ENCODE measurements at places on chromosomes 5 and 9.

GRCh38 chr5:114055318-114056184 is 306.3 kb upstream of the KCNN2 start:
- peak; percentile 35 for DNase-seq

- peak; percentile 13 for DNase-seq
These were observed 675 bp upstream of the SPAAR start for GRCh38 chr9:35908504-35909125.

- DNase-seq: peak; percentile 54
These were observed 277.2 kb upstream of the CDH9 start for GRCh38 chr5:27315363-27316270.

- DNase-seq: peak; percentile 85
These were observed 31.1 kb upstream of the BNC2 start for GRCh38 chr9:16901590-16901989.

DNA sequence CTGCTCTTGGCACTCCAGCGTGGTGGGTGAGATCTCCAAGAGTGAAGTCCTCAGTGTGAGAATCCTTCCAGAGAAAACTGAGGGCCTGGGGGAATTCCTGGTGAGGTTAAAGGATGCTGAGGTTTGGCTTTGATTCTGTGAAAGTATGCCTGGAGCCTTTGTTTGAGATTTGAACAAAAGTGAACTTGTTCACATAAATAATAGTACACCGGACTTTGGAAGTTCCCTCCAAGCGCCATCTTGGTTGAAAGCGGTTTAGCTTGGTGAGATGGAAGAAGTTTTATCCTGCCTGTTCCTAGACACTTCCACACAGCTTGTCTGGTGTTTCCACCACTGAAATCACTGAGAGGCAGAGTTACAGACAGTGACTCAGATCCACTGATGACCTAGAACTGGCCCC is 286.4 kb downstream of the NTRK2 start:
- DNase-seq: peak; percentile 11

GRCh38 chr5:116923344-116923743 is 348.7 kb upstream of the SEMA6A start:
- no peak for DNase-seq

- DNase-seq: no peak
These were observed 218.5 kb upstream of the CDH12 start for GRCh38 chr5:23071682-23072081.

GRCh38 chr5:144125163-144125726 is 45.2 kb downstream of the YIPF5 start:
- no peak for DNase-seq

DNA sequence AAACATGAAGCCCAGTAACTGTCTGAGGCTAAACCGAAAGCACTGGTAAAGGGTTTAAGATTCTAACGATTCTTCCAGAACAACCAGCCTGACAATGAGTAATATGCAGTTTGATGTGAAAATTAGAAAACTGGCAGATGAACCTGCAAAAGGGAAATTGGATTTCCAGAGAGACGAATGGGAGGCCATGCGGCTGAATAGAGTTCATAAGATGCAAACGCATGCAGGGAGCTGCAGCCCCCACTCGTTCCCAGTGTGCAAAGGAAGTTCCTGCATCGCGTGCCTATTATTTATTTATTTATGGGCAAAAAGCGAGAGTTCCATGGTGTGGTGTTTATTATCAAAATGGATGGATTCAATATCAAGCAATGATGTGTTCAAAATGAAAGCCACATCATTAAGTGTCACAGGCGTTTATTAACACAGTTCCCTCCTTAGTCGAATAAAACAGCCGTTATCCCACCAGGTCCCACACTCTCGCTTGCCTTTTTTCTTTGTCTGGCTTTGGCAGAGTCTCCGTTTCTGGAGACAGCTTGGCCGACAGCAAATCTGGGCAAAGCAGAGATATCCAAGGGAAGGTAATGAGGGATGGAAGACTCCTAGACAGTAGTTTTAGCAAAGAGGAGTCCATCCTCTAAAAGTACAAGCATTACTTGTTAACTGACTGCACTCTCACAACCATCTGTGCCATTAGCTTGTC is 451.4 kb downstream of the KDM4C start:
- no peak for DNase-seq

GRCh38 chr9:114220061-114220541 is 64.8 kb downstream of the COL27A1 start:
- no peak for DNase-seq

- no peak for DNase-seq
These were observed 92.6 kb upstream of the IRX4 start for GRCh38 chr5:1975406-1975715.

DNA sequence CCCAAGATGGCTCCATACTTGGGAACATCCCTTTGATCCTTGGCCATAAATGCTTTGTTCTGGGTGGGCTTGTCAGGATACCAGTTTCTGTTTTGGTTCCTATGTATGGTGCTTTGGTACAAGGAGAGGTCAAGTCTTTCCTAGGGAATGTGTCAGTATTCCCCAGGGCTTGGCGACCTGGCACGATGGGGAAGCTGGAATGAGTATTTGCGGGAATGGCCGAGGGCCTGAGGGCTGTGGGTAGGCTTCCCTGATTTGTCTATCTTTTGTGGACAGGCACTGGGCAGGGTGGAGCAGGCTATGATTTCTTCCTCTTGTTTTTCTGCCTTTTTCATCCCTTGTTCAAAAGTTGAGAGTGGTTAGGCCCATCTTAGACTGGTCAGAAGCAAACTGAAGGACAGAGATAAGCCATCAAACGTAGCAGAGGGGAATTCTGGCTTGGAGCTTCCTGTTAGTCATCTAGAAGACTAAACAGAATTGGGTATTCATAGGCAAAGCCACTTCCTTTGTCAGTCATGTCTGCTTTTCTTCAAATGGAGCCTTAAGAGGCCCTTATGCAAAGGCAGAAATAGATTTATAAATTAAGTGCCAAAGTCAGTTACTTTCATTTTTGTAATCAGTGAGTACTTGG is 13.7 kb downstream of the DOCK2 start:
- peak; percentile 79 for DNase-seq

GRCh38 chr5:74673011-74673790 is 11.8 kb upstream of the HEXB start:
- DNase-seq: peak; percentile 77

DNA sequence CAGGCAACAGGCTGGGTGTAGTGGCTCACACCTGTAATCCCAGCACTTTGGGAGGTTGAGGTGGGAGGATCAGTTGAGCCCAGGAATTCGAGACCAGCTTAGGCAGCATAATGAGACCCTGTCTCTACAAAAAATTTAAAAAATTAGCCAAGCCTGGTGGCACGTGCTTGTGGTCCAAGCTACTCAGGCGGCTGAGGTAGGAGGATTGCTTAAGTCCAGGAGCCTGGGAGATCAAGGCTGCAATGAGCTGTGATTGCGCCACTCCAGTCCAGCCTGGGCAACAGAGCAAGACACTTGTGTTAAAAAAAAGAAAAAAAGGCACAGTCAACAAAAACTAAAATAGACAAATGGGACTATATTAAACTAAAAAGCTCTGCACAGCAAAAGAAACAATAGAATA is 29.3 kb downstream of the ATP6V0E1 start:
- no peak for DNase-seq

GRCh38 chr5:133756756-133757155 is 144.4 kb upstream of the FSTL4 start:
- no peak for DNase-seq

DNA sequence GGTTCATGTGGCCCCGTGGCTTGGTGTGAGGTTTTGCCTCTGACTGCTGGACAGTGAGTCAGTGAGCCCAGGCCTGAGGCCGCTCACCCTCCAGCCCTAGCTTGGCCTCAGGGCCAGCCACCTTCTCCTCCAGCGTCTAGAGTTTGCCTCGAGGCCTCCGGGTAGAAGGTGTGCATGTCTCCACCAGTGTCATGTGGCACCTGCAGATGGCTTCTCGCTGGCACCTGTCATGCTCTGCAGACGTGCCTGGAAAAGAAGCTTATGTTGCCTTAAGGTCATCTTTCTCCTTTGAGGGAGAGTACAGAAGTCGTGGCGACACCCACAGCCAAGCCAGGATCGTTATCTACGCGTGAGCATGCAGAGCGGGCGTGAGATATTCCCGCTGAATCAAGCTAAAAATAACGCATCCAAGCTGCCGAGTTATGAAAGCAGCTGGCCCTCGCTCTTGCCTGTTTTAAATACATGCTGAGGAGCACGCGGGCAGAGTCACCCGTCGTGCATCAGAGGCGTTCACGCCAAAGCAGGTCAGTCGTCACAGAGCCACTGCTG is 79.7 kb upstream of the FCN2 start:
- DNase-seq: no peak

- DNase-seq: peak; percentile 20
These were observed 1.2 kb downstream of the SLC31A2 start for GRCh38 chr9:113151696-113152630.

GRCh38 chr9:121770415-121771273 is 119.2 kb downstream of the DAB2IP start:
- DNase-seq: peak; percentile 81

DNA sequence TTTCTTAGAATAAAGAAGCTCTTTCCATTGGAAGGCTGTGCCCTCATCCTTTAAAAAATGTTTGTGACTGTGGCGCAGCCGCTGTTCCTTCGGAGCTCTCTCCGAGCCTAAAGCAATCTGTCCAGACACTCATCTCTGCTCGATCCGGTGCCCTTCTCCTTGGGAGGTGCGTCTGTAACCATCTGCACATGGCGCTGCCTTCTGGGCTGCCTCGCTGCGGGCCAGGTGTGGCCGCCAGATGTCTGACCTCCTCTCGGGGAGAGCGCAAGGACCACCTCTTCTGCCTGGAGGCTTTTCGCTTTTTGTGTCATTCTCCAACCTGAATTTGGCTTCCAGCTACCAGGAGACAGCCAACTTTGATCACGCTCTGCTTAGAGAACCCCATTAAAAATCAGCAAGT is 153.4 kb upstream of the PTCH1 start:
- no peak for DNase-seq

DNA sequence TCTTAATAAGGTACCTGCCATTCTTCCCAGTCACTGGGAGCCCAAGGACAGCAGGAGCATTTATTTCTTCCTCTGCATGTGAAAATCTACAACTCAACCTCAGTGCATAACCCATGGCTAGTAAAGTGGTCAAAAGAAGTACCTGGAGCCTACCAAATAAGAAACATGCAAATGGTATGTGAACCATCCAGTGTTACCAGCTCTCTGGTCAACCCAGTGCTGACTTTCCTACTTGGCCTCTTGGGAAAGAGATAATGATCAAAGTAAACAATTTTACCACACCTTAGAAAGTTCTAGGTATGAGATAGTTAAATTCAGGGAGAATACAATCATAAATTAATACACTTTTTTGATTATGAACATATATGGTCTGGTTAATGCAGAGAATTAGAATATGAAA is 325.6 kb downstream of the ENC1 start:
- DNase-seq: no peak

DNA sequence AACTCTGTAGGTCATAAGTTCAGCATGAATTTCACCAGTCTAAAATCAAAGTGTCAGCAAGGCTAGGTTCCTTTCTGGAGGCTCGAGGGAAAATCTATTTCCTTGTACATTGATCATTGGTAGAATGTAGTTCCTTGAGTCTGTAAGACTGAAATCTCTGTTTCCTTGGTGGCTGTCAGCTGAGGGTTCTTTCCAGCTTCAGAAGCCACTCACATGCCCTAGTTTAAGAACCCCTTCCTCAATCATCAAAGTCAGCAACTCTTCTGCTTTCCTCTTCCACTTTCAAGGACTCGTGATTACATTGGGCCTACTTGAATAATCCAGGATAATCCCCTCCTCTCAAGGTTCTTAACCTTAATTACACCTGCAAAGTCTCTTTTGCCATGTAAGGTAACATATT is 4.9 kb upstream of the SCAMP1 start:
- no peak for DNase-seq

GRCh38 chr9:69468380-69468779 is 143.4 kb downstream of the ENTREP1 start:
- DNase-seq: no peak

- DNase-seq: no peak
These were observed 25.2 kb upstream of the LIFR start for GRCh38 chr5:38581597-38581996.

DNA sequence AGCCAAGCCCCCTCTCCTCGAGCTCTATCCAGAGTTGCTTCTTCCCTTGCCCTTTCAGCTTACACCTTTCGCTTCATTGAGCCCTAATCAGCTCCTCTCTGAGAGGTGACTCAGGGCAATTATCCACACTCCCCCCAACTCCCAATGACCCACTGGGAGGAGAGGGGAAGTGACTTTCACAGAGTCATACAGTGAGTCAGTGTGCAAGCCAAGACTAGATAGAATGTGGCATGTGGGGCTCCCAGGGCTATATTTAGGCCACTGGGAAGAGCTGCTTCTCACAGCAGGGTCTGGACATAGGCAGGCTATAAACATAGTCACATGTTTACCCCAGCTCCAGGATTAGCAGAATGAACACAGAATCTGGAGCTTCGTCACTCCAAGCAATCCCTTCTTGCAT is 57.4 kb downstream of the NRG2 start:
- DNase-seq: peak; percentile 95

GRCh38 chr5:1005249-1005851 is 3.3 kb upstream of the NKD2 start:
- DNase-seq: no peak

- no peak for DNase-seq
These were observed 26.9 kb upstream of the CEP120 start for GRCh38 chr5:123450114-123450513.

DNA sequence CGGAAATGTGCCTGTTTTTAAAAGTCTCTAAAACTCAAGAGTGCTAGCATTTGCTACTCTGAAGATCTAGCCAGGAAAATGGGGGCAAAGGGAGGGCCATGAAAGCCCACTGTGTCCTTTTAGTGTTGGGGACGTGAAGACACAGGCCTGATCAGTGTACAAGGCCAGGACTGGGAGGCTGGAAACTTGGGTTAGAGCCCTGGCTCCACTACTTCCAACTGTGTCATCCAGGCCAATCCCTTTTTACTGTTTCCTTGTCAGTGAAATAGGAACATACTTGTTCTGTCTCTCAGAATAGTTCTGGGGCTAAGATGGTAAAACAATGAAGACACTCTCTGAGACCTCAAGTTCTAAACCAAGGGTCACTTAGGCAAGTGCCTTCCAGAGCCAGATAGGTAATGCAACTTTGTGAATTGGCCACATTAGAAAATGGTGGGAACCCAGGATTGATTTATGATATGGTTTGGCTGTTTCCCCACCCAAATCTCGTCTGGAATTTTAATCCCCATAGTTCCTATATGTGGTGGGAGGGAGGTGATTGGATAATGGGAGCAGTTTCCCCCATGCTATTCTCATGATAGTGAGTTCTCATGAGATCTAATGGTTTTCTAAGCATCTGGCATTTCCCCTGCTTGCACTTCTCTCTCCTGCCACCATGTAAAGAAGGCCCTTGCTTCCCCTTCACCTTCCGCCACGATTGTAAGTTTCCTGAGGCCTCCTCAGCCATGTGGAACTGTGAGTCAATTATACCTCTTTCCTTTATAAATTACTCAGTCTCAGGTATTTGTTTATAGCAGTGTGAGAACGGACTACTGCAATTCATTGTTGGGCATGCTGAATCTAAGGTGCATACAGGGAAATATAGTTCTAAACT is 30.4 kb upstream of the B4GALT1 start:
- no peak for DNase-seq

GRCh38 chr5:151685749-151686673 is 704 bp downstream of the SPARC start:
- DNase-seq: peak; percentile 55

- no peak for DNase-seq
These were observed 315.3 kb upstream of the MSX2 start for GRCh38 chr5:174409070-174409469.

GRCh38 chr5:151085517-151086041 is 4.7 kb upstream of the TNIP1 start:
- no peak for DNase-seq
